IPS DF 19.7 (cell line): ENCODE measurements at places on chromosomes 6 and 20.

GRCh38 chr6:12288211-12288618, 1.9 kb upstream of the EDN1 start:
- no peak for DNase-seq

DNA sequence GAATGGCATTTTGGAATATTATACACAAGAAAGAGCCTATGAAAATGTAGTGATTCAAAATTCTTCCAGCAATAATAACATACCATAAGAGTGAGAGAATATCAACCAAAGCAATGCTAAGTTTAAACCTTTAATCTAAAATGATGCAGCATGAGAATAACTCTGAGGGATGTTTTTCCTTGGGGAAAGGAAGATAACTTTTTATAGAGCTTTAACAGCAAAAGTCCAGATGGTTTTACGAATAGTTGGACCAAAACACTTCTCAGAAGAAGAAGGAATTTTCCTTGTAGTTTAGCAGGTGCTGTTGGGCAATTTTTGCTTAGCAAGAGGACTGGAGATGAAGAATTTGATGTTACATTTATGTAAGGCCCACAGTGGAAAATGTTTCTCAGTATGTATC, 1503.2 kb downstream of the HACE1 start:
- no peak for DNase-seq

DNA sequence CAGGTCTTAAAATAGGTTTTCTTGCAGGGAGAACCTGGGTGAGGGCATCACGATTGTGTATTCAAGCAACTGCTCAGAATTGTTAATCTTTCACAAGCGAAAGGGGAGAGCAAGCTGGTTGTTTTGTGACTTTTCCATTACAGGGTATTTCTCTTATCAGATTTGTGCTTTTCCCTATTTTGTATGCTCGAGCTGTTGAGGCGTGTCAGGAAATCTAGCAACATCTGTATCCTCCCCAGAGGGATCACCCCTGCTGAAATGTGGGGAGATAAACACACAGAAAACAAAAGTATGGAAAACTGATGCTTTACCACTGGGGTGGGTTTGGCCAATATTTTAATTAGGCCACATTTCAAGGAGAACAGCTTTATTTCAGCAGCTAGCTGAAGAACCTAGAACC, 187.0 kb downstream of the DTNBP1 start:
- no peak for DNase-seq

GRCh38 chr20:38126146-38126921, 38.7 kb downstream of the TGM2 start:
- no peak for DNase-seq

- DNase-seq = no peak
Measured at GRCh38 chr6:111541026-111541681, 58.1 kb upstream of the REV3L start.

DNA sequence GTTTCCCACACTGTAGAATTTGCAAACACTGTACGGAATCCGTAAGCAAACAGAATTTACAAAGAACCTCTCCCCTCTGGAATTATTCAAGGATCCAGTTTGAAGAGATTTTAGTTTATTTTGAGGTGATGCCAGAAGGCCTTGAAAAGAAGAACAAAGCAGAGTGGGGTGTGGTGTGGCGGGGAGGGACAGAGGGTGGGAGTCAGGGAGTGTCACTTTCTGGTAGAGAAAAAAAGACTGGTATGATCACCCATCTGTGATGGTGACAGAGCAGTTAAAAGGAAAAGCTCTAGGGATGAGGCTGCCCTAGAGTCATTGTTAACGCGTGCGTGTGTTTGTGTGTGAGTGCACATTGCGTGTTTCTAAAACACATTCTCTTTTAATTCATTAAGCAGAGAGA, 97.0 kb upstream of the F13A1 start:
- DNase-seq = no peak

DNA sequence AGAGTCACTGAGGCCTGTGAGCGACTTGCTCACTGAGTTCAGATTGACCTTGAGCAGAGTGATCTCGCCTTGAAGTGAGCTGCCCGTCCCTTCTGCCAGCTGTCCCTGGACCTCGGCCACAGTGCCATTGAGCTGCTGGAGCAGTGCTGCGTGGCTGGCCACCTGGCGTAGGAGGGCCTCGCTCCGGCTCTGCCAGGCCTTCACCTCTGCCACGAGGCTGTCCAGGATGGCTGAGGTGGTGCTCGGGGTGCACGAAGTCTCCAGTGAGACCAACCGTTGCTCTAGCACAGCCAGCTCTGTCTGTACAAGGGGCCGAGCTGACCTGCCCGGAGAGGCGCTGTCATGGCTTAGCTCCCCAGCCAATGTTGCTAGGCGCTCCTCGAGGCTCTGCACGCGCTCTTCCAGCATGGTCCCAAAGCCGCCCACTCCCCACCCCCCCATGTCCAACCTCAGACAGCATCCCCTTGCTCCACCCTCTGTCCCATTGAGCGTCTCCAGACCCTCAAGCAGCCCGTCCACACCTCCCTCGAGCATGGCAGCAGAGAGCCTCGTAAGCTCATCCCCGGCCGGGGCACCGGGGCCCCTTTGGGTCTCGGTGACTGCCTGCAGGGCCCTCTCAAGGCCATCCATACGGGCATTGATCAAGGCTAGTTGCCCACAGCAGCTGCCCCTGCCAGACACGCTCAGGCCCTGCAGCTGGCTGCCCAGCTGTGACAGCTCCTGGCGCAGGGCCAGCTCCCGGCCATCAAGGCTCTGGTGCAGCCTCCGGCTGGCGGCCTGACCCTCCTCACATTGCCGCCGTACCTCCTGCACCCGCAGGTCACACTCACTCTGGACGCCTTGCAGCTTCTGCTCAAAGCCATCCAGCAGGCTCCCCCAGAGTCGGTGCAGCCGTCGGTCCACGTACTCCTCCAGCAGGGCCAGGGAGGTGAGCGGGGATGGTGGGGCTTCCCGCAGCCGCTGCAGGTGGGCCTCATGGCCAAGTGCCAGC, 4.6 kb downstream of the EMILIN3 start:
- no peak for DNase-seq

DNA sequence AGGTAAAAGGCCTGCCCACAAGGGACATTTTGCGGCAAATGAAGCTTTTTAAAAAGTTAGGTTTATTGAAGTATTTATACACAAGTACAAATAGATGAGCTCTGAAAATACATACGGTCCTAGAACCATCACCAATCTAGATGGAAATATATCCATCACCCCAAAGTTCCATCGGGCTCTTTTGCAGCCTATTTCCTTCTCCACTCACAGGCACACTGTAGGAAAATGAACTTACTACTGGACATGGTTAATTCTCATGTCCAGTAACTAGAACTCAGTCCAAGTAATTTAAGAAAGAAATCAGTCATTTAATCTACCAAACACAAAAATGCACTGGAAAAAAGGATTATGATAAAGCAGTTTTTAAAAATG, 6.2 kb downstream of the PCNA start:
- DNase-seq = no peak

DNA sequence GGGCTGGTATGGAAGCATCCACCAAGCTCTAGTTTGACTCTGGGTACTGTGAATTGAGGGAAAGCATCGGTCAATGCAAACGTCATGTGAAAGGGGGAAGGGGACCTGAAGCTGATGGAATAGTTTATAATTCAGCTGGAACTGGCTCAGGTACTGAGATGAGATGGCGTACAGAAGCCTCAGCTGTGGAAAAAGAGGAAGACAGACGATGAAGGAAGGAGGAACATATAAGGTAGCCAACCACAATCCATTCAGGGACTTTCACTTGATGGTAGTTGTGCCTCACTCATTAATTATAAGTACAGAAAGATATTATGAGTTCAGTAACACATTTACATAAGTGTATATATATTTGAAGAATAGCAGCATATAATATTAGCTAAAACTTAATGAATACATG, 2.7 kb downstream of the CALHM5 start:
- DNase-seq = no peak

DNA sequence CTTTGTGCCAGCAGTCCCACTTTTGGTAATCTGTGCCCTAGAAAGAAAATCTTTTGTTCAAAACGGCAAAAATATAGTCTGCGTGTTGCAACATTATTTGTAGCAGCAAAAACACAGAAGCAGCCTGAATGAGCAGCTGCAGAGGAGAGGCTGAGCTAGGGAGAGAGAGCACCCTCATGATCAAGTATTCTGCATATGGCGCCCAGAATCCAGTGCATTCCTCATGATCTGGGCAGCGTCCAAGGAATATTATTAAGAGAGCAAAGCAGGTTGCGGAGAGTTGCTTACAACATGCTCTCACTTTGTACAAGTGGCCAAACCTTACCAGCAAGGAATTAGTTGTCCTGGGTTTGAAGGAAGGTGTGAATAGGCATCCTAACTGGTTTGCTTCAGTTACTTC, 25.9 kb downstream of the KIZ start:
- no peak for DNase-seq

DNA sequence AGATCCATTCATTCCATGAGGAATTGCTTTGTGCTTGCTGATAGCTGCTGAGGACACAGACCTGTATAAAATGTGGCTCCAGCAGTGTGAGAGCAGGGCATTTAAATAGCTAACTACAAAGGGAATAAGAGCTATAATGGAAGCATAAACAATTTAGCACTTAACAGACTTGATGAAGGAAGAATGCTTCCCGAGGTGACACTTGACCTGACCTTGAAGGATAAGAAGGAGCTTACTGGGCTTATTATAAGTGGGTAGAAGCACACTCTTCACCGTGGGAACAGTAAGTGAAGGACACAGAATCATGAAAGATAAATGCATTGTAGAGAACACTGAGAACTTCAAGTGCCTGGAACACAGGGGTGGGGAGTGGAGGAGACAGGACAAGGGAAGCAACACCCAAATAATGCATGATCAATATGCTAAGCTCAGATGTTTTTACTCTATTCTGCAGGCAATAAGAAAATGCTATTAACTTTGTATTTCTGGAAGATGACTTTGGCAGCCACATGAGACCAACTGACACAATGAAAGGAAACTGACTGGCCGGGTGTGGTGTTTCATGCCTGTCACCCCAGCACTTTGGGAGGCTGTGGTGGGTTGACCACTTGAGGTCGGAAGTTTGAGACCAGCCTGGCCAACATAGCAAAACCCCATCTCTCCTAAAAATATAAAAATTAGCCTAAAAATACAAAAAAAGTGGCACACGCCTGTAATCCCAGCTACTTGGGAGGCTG, 84.2 kb downstream of the EPB41L2 start:
- DNase-seq = no peak

GRCh38 chr6:90184334-90185298, 112.0 kb downstream of the BACH2 start:
- no peak for DNase-seq

DNA sequence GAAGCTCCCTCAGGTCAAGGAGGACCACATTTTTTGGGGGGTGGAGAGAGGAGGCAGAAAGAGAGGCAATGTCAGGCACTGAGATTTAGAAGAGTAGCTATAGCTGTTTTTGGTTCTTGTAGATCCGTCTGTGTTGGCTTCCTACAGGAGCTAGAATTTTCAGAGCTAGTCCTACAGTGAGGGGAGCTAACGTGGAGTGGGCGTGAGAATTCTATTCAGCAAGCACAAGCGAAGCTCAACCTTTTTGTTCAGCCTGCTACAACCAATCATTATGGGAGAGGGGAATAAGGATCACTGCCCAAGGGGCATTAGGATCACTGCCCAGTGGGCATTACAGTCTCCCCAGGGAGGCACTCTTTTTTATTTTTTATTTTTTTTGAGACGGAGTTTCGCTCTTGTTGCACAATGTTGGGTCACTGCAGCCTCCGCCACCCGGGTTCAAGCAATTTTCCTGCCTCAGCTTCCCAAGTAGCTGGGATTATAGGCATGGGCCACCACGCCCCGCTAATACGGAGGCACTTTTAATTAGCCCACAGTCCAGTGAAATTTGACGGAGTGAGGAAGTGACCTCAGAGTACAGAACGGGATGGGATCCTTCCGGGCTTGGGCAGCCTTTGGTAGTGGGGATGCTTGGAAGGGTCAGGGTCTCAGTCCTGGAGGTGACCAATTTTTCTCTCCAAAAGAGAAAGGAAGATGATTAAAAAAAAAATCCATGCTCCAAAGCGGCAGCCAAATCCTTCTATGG, 1.1 kb upstream of the PANK2 start:
- DNase-seq = no peak

DNA sequence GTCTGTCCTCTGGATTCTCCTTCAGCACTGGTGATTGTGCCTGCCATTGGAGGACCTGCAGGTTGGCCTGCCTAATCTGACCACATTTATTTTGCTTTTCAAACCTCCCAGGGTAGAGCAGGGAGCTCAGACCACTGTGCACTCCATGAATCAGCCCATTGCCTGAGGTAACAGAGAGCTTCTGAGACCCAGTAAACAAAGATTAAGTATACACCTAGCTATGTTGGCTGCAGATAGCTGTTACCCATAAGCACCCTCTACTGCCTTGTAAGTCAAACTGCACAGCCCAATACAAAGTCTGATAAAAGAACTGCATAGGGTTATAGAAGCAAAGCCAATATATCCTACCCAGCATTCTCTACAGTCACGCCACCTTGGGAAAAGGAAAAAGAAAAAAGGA, 338.7 kb downstream of the HTR1B start:
- DNase-seq = no peak

- no peak for DNase-seq
Measured at GRCh38 chr6:163668061-163668426, 253.5 kb downstream of the QKI start.
